ENCODE measurements at places on chromosomes 7 and 10.

DNA sequence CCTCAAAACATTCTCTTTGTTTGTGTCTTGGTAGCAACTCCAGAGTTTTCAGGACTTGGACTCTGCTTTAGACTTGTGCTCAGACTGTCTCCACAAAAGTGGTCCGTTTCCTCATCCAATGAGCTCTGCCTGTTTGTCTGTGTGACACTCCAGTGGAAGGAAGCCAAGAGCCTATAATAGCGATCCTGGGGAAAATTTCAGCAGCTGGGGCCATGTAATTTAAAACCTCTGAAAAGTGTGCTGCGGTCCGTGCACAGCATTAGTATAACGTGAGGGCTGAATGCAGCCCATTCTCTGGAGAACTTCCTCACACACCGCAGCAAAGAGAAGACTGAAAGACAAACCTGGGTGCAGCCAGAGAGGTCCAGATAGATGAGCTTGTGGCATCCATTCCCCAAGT is at the start of gene LRRC17:
LRRC17 (plus strand) TSS at position 259 of the 400 bp plus-strand sequence. CDS start 20,914 bp downstream, outside the sequence.
- DNase-seq: no peak

DNA sequence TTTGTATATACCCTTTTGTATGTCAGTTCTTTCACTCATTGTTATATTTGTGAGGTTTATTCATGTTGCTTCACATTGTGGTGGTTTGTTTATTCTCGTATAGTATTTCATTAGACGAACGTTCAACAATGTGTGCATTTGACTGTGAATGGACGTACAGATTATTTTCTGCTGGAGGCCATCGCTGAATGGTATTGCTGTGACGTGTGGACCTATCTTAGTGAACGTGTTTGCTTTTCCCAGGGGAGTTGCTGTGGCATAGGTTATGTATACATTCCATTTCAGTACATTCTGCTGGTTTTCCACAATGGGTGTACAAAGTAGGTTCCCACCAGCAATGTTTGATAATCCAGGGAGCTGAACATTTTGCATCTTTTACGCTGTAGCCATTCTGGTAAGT is 31.1 kb upstream of the PLEKHS1 start:
- DNase-seq: no peak

DNA sequence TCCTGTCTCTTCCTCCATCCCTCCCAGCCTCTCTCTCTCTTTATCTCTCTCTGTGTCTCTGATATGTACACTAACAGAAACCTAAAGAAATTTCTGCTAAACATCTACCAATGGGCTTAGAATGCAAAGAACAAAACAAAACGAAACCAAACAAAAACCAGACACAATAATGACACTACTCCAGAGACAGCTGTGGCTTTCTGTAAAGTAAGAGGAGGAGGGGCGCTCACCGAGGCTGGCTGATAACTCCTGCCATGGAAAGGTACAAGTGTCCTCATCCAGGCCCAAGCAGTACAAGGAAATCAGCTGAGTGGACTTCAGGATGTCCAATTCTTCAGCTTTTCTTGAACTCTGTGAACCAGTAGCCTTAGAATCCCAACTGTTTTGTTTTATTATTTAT is 70.4 kb upstream of the FZD8 start:
- DNase-seq: no peak

DNA sequence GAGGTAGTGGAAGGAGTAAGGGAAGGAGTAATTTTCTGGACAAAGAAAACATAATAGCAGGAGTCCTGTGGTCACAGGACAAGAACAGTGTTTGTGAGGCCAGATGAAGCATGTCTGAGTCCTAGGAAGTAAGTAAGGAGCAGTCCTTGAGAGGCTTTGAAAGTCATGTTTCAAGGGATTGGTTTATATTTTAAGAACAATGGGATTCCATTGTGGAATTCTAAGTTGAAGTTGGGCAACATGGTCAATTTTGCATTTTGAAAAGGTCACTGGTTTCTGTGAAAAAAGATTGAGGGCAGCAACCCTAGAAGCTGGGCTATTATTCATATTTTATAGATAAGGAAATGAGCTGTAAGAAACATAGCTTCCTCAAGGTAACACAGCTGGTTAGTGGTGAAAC is 10.8 kb upstream of the SLC25A28 start:
- no peak for DNase-seq

- no peak for DNase-seq
Measured at GRCh38 chr7:25319707-25320106, 91.4 kb upstream of the NPVF start.

DNA sequence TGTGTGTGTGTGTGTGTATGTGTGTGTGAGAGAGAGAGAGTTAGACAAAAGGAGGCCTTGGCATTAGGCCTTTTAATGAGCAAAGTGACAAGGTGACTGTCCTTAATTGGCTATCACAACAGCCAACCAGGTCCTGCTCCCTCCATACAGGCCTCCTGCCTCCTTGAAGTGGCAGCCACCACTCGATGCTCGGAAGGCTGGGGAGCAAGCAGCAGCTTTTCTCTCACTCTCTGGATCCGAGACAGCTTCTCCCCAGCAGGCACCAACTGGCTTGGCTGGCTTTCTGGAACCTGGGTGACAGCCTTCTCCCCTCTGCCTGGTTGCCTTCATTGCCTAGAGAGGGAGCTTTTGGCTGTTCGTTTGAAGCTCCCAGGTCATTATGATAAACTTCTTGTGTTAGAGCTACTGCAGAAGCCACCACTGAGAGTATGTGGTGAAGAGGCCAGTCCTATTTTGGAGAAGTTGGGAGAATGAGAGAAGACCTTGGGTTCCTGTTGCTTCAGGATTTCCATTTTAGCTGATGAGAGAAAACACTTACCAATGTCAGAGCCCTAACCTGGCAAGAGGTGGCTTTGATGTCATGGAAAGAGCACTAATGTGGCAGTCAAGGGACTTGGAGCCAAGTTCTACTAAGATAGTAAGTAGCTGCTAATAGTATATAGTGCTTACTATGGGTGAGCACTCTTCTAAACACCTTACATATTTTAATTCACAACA is 37.6 kb downstream of the RPS24 start:
- no peak for DNase-seq

- DNase-seq: peak; percentile 84
Measured at GRCh38 chr7:158849768-158850544, 6.4 kb upstream of the DYNC2I1 start.

- DNase-seq: no peak
Measured at GRCh38 chr7:78479348-78479747, 680.8 kb downstream of the PHTF2 start.

DNA sequence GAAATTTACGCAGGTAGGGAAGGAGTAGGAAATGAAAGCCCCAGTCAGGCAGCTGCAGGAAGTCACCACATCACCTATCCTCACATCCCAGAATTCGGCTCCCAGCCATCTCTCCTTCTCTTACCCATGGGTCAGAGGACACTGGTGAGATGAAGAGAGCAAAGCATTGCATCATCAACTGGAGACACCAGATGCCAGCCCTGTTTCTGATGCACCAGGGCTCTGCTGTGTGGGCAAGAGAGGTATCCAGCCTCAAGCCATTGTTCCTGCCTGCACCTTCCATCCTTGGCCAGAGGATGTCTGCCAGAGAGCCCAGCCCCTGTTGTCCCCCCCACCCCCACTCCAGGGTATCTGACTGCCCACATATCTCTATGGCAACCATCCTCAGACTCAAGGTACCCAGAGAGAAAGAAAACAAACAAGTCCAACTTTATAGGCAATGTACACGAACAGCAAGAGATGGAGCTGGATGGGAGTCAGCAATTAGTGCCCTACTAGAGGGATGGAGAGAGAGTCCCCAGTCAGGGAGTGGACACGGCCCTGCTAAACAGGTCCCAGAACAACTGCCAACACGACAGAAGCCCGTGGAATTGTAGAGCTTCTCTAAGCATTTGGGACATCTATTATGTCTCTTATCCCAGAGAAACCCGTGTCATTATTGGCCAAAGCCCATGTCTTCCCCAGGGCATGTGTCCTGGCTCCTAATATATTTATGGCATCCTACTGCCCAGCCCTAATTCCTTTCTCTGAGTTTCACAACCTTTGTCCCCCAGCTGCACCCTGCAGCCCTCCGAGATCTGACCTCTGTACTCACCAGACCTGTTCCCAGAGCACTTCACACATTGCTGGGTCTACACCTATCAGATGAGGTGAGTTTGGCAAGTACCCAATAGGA is 2.8 kb downstream of the CAMK2G start:
- DNase-seq: no peak

DNA sequence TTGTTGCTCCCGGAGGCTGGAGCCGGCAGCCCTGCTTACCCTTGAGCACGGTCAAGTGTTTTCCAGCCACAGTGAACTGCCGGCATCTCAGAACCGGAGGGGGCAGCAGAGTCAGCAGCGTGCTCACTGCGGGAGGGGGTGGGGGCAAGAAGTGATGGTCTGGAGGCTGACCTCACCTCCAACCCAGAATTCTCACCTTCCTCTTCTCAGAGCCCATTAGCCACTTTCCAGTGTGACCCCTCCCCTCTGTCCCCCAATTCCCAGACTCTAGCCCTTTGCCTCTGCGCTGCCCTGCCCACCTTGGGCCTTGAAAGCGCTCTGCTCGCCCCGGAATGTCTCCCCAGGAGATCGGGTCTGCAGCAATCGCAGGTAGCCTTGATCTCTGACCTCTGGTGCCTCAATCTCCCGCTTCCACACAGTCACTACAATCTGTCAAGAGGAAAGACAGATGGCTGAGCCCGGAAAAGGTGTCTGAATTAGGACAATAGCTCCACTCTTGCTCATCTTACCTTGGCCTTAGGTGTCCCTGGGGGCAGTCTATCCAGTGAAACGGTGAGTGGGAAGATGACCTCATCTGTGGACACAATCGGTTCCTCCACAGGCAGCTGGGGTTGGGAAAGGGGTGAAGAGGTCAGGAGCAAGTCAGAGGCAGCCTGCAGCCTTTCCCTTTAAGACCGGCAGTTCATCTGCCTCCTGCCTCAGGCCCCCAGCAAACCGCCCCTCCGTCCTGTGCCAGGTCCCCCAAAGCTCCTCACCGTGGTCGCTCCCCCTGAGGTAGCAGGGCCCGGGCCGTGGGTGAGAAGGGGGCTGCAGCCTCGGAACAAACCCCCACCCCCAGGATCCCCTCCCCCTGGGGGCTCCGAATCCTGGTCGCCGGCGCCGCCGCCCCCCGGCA is 942 bp downstream of the TRAPPC14 start:
- peak; percentile 86 for DNase-seq

DNA sequence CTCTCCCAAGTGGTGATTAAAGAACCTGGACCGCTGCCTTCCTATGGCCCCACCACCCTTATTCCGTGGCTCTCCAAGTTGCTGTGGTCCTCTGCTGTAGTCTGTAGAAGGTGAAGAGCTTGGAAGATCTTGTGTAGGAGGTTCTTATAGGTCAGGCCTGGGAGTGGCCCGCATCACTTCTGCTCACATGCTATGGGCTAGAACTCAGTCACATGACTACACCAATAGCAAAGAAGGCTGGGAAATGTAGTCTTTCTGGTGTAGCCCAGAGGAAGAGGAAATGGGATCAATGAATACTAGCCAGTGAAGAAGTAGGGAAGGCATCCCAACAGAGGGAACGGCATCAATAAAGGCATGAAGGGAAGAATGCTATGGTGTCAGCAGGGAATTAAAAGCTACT is 41.3 kb upstream of the AOAH start:
- no peak for DNase-seq

DNA sequence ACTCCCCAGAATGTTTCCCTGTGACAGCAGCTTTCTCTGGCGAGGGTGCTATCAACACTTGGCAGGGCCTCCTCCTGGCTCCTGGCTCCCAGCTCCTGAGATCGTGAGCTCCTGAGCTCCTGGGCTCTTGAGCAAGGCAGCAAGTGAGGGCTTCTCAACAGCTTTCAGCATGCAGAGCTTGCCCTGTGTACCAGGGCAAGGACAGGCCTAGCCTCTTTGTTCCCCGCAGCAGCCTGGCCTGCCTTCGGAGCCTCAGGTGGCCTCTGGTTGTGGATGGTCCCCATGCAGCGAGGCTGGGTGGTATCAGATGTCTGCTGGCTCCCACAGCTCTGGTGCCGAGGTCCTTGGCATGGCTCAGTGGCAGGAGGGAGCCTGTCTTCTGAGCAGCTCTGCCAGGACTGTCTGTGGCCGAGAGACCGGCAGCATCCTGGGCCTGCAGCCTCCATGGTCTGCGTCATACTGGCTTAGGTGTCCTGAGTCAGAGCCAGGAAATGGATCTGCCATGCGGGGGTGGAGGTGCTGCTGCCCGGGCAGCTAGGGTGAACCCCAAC is 44.2 kb downstream of the ZMIZ1 start:
- no peak for DNase-seq

GRCh38 chr7:80039251-80039884 is 95.3 kb upstream of the GNAI1 start:
- no peak for DNase-seq

- DNase-seq: no peak
Measured at GRCh38 chr7:31811650-31812461, 124.8 kb downstream of the PPP1R17 start.

- DNase-seq: no peak
Measured at GRCh38 chr10:110617425-110618229, 26.5 kb upstream of the RBM20 start.

DNA sequence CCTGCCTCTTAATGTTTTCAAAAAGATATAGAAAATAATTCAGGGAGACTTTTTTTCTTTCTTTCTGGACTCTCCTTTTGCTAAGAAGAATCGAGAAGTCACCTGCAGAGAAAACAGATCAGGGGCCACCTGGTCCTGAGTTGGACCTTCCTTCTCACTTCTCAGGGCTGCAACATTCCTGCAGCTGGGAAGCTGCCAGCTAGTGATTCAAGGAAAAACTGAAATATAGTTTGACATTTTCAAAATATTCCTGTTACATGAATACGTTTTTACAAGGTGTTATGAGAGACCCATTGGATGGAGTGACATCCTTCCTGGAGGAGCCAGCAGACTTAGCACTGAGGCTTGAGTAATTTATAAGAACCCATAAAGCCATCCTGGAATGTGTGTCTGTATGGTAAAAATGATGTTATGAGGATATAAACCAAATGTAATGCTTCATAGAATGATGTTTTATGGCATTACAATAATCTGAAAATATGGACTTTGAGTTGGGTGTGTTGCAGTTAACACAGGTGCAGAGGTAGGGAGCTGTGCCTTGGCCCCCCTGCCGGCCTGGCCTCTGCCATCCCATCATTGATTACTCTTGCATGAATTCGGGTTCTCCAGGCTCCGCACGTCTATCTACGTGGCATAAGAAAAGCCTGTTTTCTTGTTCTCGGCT is 149.7 kb downstream of the PAXIP1 start:
- DNase-seq: no peak

DNA sequence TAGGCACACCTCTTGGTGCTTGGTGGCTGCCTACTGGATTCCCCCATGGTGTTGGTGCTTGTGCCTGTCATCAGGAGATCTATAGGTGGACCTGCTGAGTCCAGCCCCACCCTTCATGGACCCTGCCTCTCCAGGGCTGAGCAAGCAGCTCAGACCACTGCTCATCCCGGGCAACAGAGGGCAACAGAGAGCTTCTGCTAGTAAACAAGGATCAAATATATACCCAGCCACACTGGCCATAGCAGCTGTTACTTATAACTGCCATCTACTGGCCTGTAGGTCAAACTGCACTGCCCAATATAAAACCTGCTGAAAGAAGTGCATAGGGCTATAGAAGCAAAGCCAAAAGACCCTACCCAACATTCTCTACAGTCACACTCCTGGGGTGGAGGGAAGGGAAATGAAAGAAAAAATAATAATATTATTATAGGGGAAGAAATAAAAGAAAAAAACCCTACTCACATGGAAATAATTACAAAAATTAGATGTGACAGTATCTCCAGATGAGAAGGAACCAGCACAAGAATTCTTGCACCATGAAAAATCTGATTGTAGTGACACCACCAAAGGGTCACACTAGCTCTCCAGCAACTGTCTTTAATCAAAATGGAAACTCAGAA is 54.9 kb upstream of the ZNF800 start:
- DNase-seq: no peak

GRCh38 chr7:50446542-50446960 is 3.6 kb downstream of the FIGNL1 start:
- DNase-seq: no peak
